Putamen (tissue), 1 donor: ENCODE measurements at places on chromosomes 11 and 22.

DNA sequence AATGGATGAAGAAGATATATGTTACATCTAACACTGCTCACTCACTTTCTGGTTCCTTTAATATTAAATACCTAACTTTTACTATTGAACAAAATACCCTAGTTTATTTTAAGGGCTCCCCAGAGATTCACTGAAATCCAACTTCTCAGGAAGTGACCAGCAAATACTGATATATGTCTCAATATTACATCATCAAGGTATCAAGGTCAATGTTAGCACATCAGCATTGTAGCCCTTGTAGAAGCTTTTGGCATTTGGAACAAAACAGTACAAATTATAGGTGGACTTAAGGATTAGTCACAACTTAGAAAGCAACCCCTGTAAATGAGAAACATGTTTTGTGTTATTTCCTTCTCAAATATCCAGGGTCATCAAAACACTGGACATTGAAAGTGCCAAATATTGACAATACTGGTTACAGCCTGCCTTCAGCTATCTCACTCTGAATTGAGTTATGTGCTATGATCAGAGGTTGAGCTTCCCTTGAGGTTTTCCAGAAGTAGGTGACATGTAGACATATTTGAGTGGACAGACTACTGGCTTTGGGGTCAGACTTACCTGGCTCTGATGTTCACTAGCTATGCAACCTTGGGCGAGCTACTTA is 1.9 kb upstream of the ATL3 start:
- no peak for DNase-seq

GRCh38 chr11:83727251-83727650 is 441.1 kb upstream of the CCDC90B start:
- DNase-seq: no peak

GRCh38 chr22:38455530-38456271 is 702 bp upstream of the KCNJ4 start:
- no peak for DNase-seq

DNA sequence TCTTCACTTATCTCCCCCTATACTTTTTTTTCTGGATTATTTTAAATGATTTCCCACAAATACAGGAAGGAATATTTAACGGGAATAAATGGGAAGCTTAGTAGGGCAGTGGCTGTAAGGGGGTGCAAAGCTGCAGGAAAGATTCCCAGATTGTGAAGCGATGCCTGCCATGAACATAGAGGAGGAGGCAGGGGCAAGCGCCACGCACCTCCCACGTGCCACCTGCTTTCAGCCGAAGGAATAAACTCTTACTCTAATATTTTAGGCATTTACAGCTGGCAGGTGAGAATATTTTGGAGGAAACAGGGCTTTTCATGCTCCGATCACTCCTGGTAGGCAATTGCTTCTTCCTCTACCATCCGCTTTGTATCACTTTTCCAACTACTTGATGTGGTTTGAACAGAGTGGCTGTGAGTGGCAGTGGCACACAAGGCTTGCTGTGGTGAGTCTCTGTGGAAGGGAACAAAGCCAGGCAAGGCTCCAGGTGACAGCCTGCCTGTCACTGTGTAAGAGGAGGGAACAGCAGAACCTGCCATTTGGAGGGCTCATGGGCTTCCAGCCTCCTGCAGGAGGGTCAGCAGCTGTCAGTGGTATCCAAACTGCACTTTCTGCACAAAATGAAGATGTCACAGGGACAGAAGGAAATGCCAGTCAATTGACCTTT is 54.5 kb upstream of the PLET1 start:
- no peak for DNase-seq

GRCh38 chr11:125987066-125987641 is 41.3 kb downstream of the VSIG10L2 start:
- DNase-seq: no peak

DNA sequence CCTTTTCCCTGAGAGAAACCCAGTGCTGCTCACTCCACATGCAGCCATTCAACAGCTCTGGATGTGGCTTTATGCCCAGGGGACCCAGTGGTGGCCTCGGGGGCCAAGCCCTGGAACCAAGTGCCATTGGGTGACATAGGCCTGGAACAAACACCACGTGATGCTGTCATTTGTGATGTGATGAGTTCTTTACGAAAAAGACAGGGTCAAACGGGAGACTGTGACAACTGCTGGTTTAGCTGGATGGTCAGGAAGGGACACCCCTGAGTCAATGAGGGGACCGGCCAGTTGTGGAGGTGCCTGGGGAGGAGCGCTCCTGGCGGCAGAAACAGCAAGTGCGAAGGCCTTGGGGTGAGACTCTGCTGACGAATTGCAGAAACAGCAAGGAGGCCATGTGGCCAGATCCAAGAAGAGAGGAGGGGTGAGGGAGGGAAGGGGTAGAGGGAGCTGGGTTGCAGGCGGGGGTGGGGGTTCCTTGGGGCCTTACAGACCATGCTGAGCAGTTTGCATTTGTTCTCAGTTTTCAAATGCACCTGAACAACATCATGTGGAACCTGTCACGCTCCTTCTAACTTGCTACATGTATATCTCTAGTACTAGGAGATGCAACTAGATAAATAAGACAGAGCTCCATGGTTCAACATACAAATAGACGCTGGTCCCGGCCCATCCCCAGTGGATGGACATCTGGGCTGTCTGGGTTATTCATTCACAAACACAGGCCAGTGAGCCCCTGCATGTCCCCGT is 56.1 kb downstream of the IGLL5 start:
- DNase-seq: no peak

DNA sequence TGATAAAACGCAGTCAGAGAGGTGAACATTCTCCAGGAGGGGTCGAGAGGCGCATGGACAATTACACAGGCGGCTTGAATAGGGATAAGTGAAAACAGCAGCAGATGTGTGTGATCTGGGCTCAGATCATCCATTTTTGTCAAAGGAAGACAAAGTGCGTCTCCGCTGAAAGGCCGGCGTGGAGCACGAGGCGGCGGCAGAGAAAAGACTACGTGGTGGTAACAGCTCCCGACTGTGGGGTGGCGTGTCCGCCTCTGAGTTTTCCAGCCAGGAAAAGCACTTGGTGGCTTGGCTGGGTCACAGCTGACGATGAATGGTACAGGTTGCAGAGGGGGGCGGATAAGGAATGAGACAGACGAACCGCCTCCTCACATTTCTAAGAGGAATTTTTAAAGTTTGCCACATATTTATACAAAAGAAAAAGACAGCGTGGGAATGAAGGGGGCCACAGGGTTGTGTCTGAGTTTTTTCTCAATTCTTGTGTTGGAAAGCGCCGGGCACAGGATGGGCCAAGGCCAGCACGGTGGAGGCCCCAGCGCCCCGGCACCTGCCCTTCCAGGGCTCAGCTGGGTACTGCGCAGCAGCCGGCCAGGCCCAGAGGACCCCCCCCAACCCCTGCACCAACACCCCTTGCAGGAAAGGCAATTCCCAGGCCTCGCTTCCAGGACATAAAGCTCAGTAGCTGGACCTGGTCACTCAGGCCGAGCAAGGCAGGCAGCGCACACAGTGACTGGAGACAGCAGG is 80.4 kb downstream of the TRMU start:
- DNase-seq: no peak

- no peak for DNase-seq
Observed at GRCh38 chr22:48089601-48090331, 1327.3 kb downstream of the TBC1D22A start.

- DNase-seq: no peak
Observed at GRCh38 chr22:49230194-49230577, 597.5 kb downstream of the BRD1 start.

DNA sequence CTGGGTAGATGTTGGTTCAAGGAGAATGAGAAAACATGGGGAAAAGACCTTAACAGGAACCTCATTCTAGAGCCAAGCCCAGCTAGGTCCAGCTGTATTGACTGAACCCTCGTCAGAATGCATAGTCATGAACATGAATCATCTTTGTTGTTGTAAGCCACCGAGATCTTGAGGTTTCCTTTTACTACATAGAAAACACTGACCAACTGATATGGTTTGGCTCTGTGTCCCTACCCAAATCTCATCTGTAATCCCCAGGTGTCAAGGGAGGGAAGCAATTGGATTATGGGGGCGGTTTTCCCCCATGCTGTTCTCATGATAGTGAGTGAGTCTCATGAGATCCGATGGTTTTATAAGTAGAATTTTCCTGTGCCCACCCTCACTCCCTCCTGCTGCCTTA is 19.4 kb upstream of the PHOX2A start:
- DNase-seq: no peak

DNA sequence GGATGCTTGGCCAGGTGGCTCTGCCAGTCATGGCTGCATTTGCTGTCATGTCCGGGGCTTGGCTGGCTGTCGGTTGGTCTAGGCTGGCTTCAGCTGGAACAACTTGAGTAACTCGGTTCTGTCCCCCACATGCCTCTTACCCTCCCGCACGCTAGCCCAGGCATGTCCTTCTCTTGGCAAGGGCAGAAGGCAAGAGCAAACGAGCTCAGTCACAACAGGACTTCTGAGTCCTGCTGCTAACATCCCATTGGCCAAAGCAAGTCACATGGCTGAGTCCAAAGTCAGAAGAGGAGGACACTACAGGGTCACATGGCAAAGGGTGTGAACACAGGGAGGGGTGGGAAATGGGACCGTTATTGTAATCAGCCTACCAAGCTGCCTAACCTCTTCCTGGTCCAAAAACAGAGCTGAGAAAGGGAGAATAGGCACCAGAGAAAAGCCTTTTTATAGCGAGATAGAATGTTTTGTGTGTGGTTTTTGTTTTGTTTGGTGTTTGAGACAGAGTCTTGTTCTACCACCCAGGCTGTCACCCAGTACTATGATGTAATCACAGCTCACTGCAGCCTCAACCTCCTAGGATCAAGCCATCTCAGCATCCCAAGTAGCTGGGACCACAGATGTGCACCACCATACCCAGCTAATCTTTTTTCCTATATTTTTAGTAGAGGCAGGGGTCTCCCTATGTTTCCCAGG is 81.9 kb downstream of the MN1 start:
- DNase-seq: peak; percentile 69

- DNase-seq: no peak
Observed at GRCh38 chr11:15938121-15938611, 418.2 kb downstream of the SOX6 start.

DNA sequence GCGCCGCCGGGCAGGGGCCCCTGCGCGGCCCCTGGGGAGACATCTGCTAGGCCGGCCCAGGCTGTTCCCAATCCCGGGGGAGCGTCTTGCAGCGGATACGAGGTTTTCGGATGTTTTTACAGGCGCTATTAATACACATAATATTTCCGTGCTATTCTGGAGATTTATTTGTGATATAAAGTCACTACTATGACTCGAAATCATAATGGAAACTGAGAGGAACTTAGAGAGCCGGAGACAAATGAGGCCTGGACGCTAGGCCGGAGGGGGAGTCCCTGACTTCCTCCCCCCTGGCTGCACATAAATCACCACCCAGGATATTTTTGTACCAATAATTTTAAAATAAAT is 91.7 kb upstream of the ANO1 start:
- DNase-seq: no peak

DNA sequence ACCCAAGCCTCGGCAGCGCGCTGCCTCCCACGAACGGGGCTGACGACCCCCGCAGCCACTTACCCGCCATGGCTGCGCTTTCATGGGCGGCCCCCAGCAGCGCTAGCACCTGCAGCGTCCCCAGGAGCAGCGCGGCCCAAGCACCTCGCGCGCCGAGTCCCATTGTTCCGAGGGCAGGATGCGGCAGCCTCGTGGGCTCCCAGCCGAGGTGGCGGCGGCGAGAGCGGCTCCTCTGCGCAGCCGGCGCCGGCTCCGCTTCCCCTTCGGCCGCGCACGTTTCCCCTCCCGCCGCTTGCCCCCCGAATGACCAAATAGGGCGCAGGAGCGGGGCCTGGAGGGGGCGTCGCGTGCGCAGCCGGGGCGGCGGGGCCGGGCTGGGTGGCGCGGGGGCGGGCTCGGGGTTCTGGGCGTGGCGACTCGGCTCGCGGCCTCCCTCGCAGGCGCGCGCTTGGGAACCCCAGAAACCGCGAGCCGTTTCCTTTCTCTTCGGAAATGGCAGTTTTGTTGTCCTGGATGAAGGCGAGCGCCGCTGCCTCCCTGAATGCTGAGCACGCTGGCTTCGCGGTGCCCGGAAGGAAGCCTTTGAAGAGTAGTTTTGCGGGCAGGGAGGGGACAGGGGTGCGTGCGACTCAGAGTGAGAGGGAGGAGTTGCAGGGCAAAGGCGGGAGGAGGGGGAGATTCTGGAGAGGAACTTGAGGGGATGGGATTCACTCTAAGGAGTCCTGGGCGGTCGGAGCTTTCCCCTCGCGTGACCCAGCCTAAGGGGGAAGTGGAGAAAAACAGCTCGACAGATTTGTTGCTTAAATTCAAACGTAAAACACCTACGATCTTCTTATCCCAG is at the start of gene TMEM123:
TMEM123 (minus strand) TSS at position 305 of the 841 bp plus-strand sequence; CDS start at position 163, 142 bp downstream.
- DNase-seq: peak; percentile 79

DNA sequence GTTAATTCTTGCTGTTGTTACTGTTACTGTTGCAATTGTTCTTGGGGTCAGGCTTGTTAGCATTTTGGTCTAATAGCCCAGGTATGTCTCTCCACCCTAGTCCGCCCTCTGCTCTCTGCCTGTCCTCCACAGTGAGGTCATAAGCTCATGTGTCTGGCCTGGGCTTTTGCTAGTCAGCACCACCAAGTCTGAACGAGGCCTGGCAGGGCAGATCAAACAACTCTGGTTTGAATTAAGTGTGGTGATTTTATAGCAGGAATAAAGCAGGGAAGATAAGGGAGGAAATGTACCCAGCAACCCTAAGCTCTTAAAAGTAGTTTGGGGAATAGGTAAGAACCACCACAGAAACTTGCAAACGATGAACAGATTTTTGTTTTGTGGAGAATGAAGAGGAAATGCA is 98.7 kb downstream of the ABTB2 start:
- DNase-seq: no peak

DNA sequence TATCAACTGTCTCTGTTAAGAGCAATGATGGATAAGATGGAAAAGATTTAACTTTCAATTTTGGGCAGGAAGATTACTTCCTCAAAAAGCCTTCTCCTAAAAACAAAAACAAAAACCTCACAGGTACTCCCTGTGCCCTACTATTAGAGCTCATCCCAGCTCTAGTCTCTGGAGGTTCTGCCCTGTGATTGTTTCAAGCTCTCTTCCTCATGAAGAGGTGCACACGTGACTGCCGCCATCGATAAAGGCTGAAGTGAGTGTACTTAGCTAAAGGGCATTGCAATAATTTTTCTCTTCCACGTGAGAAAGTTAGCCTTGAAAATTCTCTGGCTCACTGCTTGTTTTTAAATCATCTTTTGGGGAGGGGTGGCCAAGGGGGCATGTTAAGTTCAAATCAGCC is 36.6 kb downstream of the MPPED2 start:
- no peak for DNase-seq

DNA sequence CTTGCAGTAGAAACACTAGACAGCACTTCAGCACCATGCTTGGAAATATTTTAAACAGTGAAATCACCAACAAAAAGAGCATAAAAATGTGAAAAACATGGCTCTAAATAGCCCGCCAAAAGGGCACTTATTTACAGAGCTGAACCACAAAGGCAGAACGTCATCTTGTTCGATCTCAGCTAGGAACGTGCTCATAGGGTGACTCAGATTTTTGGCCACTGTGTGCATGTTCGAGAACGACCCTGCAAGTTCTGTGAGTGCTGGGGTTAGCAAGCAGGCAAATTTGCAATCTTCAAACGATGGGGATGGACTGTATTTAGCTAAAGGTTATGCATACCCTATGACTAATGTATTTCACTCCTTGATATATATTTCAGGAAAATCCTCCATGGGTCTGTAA is 30.6 kb downstream of the OR2AT4 start:
- DNase-seq: no peak

GRCh38 chr11:1260023-1260501 is 37.2 kb downstream of the MUC5B start:
- no peak for DNase-seq

GRCh38 chr11:105142167-105142566 is 2.6 kb upstream of the CARD18 start:
- no peak for DNase-seq
